MCF 10A (cell line): ENCODE measurements at places on chromosomes 16 and 17. TPM values are rescaled to one million over a fixed set of nuclear protein-coding genes. Genes with fewer than 3 reads are reported as not detected.

DNA sequence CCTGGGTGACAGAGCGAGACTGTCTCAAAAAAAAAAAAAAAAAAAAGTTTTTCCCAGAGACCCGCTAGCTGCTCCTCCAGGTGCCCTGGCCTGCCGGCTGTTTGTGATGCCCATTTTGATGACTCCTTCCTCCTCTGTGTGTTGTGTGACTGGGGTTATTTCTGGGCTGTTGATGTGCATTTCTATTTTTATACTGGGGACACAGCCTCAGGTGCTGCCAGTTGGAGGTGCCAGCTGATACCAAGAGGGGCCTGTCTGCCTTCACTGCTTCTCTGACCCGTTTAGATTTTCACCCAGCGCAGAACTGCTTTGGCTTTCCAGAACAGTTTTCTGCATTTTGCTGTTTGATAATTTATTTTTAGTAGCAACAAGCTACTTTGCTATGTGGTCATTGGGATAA is 6.7 kb downstream of the PLA2G15 start:
- no peak for DNase-seq

- peak; percentile 47 for DNase-seq
These were observed 70.6 kb upstream of the CLEC3A start for GRCh38 chr16:77951788-77952187.

GRCh38 chr16:89973235-89973634 is 24.7 kb downstream of the DEF8 start:
- DNase-seq = no peak

The ADAM11 gene
- total RNA-seq = 0.16 and 0.56 TPM in 2 replicates

GRCh38 chr17:31841850-31842194 is 17.2 kb downstream of the COPRS start:
- DNase-seq = no peak

DNA sequence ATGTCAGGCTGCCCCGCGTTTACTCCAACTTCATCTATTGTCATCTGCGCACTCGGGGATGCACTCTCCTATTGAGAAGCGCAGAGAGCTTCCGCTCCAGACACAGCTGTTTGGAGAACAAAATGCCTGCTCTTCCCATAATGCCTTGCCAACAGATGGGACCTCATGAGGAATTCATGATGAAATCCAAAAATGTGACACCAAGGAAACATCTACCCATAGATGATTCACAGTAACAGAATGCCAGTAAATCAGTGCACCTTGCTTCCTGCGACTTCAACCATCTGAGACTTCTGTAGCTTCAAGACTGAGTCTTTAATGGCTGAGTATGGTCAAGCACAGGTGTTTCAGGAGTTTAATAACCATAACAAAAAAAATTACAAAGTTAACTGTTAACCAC is 1144.9 kb upstream of the GOT2 start:
- peak; percentile 30 for DNase-seq

The ARL5C gene
- total RNA-seq = not detected in 2 replicates

- no peak for DNase-seq
These were observed 1.5 kb downstream of the CD300LF start for GRCh38 chr17:74711058-74711824.

- peak; percentile 94 for DNase-seq
These were observed 160.1 kb upstream of the IRX3 start for GRCh38 chr16:54446639-54447038.

DNA sequence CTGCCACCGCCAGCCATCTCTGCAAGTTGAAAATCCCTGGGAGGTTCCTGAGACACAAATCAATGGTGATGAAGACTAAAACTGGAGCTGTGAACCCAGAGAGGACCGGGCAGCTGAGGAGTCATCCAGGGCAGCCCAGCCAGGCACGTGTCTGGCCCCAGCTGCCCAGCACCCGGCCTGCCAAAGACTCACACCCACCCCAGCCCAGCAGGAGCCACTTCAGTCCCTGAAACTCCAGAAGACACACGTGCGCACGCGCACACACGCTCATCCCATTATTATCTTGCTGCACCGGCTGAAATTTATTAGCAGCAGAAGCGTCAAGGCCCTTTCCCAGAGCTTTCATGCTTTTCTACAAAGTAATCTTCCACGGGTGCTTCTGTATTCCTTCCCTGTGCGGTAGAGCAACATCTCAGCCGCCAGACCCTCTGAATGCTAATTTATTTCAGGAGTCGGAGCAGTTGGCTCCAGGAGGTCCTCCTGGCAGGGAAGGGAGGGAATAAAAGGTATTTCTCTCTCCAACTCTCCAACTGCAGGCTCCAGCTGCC is 59.8 kb upstream of the RBFOX3 start:
- no peak for DNase-seq

The TBC1D3H gene
- total RNA-seq = not detected in 2 replicates

DNA sequence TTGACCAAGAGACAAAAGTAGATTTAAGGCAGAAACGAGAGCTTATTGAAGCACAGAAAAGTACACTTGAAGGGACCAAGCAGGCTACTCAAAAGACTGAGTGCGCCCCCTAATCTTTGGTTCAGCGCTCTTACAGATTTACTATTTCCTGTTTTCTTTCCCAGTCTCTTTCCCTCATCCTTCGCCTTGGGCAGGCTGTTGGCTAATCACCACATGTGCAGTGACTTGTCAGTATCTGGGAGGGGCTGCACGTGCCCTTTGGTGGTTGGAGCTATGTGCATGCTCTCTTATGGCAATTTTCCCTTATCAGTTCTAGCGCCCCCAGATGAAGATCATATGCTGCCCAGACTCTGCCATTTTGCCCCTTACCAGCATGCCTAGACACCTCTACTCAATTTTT is 35.4 kb upstream of the SHISA6 start:
- DNase-seq = no peak

The GRAP gene
- not detected in 2 replicates for total RNA-seq

The NR1D1 gene
- total RNA-seq = 7.5 and 8.8 TPM in 2 replicates

DNA sequence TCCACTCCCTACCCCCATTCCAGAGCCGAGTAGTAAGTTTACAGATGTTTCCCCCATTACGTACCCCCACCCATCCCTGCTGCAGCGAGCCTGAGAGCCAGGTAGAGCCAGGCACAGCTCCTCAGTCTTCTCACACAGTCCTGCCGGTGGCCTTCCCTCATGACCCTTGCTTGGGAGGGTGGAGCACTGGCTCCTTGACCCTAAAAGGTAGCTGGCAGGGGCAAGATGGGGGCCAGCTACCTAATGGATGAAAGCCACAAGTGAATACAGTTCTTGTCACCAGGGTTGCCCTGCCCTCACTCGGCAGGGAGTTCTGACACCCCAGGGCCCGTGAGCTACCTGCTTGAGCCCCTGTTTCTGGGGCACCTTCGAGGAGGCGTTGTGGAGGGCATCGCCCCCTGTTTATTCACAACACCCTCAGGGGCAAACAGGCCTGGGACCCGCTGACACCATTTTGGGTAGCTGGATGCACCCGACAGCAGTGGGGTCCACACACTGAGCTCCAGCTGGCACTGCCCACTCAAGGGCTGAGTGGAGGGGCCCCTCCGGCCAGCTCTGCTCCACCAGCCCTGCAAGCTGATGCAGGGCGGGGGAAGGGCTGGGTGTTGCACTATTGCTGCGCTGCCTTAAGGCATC is 22.2 kb downstream of the ADAM11 start:
- DNase-seq = no peak

GRCh38 chr16:79600638-79601091 is at the start of gene MAF:
MAF (minus strand) TSS chr16:79600737; CDS start chr16:79599902, 835 bp downstream.
- peak; percentile 86 for DNase-seq

- DNase-seq = peak; percentile 61
These were observed 34.0 kb downstream of the NEUROD2 start for GRCh38 chr17:39573447-39574298.

The CRHR1 gene
- not detected in 2 replicates for total RNA-seq

The PPY gene
- total RNA-seq = not detected in 2 replicates

DNA sequence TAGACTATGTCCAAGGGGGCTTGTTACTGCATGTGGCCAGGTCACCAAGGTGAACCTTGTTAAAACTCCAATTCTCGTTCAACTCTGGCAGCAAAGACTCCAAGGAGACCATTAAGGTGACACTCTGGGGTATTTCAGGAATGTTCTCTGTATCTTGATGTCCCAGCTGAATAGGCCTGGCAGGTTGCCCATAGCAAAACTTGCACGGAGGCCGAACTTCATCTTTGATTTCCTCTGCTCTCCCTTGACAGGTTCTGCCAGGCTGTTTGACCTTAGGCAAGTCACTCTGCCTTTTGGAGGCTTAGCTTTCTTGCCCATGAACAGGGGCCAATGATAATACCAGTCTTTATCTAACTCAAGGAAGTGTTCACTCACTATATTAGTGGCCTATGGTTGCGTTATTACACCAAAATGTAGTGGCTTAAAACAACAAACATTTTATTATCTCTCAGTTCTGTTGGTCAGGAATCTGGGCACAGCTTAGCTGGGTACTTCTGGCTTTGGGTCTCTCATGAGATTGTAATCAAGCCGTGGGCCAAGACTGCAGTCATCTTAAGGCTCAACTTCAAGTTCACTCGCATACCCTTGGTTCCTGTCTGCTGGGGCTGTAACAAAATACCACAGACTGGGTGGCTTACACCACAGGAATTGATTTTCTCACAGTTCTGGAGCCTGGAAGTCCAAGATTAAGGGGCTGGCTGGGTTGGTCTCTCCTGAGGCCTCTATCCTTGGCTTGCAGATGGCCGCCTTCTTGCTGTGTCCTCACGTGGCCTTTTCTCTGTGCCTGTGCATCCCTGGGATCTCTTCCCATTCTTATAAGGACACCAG is 168.5 kb downstream of the UTP18 start:
- no peak for DNase-seq

DNA sequence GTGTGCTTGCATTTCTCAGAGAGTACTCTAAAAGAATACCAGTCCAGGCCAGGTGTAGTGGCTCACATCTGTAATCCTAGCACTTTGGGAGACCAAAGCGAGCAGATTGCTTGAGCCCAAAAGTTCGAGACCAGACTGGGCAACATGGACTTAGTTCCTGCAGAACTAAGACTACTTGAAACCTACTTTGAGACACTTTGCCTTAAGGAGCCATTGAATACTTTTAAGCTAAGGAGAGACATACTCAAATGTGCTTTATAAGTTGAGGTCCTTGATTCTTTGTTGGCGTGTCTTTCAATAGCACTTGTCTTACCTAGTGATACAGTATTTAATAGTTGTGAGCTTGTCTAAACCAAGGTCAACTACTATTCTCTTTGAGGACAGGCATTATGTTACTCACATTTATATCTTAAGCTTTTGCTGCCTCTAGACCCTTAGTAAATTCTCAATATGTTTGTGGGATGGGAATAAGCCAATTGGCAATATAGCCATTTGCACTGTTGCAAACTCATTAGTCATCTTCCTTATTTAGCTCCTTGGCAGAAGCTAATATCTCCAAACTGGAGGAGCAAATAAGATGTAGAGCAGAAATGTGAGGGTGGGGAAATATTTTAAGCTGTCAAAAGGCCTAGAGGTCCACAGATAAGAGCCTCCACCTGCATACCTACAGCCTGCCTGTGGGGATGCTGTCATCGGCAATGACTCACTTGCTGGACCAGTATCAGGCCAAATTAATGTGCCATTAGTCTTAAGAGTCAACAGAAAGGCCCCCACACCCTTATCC is 16.3 kb downstream of the SCPEP1 start:
- DNase-seq = no peak

- DNase-seq = no peak
These were observed 13.1 kb downstream of the SLC38A8 start for GRCh38 chr16:84029297-84030047.

DNA sequence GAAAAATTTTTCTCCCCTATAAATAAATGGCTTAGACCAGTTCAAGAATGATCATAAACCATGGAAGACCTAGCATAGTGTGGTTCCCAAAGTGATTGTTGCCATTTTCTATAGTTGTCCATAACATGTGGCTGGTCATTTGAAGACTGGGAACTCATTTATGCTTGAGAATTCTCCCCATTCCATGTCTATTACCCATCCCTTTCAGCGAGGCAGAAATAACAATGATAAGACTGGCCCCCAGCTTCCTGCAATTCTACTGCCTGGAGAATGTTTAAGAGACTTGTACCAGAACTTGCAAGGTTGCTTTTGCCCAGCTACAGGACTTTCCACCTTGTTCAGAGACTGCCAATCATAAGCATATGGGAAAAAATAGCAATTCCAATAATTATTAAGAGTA is 146.5 kb upstream of the CDH11 start:
- DNase-seq = no peak

The BCO1 gene
- not detected in 2 replicates for total RNA-seq
